ENCODE measurements at places on chromosomes 5 and 9. TPM values are rescaled to one million over a fixed set of nuclear protein-coding genes. Genes with fewer than 3 reads are reported as not detected.

The IFNA21 gene
- not detected for total RNA-seq

The ADAMTS2 gene
- total RNA-seq = 18.9 TPM

The IL4 gene
- not detected for total RNA-seq

The EGR1 gene
- total RNA-seq = 98.5 TPM

The CYSRT1 gene
- total RNA-seq = 0.78 TPM

The CDH12 gene
- total RNA-seq = 0.09 TPM

The TMEM252 gene
- total RNA-seq = not detected

DNA sequence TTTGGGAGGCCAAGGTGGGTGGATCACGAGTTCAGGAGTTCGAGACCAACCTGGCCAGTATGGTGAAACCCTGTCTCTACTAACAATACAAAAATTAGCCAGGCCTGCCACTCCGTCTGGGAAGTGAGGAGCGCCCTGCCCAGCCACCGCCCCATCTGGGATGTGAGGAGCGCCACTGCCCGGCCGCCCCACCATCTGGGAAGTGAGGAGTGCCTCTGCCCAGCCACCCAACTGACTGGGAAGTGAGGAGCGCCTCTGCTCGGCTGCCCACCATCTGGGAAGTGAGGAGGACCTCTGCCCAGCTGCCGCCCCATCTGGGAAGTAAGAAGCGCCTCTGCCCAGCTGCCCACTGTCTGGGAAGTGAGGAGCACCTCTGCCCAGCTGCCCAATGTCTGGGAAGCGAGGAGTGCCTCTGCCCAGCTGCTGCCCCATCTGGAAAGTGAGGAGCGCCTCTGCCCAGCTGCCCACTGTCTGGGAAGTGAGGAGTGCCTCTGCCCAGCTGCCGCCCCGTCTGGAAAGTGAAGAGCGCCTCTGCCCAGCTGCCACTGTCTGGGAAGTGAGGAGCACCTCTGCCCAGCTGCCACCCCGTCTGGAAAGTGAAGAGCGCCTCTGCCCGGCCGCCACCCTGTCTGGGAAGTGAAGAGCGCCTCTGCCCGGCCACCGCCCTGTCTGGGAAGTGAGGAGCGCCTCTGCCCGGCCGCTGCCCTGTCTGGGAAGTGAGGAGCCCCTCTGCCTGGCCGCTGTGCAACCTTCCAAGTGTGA lies 5.3 kb downstream of the ALDH7A1 start:
- no peak for DNase-seq

GRCh38 chr9:109923806-109924205 lies 143.8 kb downstream of the PALM2AKAP2 start:
- DNase-seq = no peak

GRCh38 chr5:177176175-177176711 lies 42.7 kb downstream of the NSD1 start:
- DNase-seq = no peak

- DNase-seq = no peak
Measured at GRCh38 chr5:10438301-10438700, 3.4 kb upstream of the ROPN1L start.

- no peak for DNase-seq
Measured at GRCh38 chr5:121707178-121707577, 144.5 kb upstream of the FTMT start.

DNA sequence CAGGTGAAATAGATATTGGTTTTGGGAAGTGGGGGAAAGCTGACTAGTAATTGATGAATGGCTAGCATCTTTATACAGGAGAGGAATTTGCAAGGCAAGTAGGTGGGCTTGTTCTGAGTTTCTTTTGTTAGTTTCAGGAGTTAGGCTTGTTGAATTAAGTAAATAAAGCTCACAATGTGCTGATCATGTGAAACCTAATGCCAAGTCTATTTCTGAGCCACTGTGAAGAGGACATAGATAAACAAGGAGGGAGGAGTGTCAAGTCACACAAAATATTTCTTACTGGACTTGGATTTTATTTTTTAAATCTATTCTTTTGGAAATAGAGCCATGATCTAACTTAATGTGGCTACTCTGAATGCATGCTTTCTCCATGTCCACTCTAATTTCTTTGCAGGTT lies 19.9 kb downstream of the GDA start:
- no peak for DNase-seq

DNA sequence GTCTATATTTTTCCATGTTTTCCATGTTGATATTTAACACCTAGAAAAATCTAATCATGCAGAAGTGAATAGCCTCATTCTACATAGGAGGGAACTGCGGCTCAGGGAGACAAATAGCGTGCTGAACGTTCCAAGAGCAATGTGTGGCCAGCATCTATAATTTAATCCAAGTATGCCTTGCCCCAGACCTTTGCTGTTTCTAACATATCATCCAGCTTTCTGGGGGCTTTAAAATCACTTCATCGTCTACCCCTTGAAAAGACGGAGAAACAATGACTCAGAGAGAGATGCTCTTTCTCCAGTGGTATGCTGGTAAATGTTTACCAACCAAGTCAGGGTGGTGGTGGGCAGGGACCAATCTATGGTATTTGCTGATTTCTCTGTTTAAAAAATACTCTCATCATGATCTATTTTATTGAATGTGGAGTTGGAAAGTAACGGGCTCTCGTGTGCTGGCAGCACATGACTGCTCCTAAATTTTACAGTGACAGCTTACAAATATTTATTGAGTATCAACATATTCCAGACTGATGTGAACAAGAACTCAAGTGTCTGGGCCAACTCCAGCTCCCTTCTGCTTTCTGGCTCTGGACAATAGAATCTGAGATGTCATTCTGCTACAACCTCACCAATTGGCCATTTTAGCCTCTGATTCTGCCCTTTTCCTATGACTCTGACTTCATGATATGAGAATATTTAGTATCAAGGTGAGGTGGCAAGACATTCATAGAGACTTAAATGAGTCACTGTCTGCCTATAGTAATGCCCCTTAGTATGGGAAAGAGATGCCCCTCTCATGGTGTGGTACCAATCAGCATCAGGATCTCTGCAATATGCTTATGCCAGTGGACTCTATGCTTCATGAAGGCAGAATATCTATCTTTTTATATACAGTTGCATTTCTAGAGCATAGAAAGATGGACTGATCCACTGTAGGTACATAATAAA lies 407.4 kb upstream of the TNC start:
- DNase-seq = no peak

- no peak for DNase-seq
Measured at GRCh38 chr5:125160787-125161502, 414.5 kb upstream of the ZNF608 start.

- DNase-seq = no peak
Measured at GRCh38 chr5:36423578-36424307, 122.0 kb upstream of the RANBP3L start.

- DNase-seq = no peak
Measured at GRCh38 chr5:65117525-65117924, 348.8 kb downstream of the CWC27 start.

GRCh38 chr9:90219548-90220118 lies 423.0 kb downstream of the DIRAS2 start:
- no peak for DNase-seq

DNA sequence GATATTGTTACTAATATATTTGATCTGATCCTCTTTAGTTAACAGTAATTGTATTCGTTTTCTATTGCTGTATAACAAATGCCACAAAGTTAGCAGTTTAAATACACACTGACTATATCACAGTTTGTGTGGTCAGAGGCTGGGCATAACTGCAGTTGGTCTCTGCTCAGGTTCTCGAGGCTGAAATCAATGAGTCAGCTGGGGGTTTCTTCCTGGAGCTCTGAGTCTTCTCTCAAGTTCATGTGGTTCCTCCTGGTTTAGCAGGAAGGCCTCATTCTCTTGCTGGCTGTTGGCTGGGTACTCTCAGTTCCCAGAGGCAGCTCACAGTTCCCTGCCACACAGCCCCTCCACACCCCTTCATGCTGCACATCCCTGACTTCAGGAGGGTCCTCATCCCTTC lies 20.7 kb downstream of the COL23A1 start:
- DNase-seq = no peak

- DNase-seq = no peak
Measured at GRCh38 chr9:133809335-133809734, 71.2 kb upstream of the SARDH start.

DNA sequence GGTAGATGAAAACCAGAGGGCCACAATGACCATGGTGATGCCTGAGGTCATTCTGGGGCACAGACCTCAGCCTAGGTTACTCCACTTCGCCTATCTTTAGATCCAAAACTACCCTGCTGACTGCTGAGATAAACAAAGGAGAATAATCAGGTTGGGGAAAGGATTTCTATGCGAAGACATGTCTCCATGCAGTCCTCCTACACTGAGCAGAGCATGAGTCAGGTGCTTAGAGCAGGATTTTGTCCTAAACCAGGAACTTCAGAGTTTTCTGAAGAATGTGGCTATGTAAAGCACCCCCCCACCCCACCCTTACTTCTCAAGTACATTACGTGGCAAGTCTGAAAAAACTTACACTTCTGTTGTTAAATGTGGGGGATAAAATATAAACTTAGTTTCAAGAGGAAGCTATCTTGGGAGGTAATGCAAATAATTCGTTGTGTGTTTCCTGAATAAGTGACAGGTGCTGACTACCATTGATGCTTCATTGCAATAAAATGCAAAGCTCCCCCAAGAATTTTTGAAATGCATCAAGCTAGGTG lies 19.4 kb downstream of the PDCD1LG2 start:
- DNase-seq = no peak

- no peak for DNase-seq
Measured at GRCh38 chr5:68126886-68127285, 88.7 kb upstream of the PIK3R1 start.
